ENCODE measurements at places on chromosomes 3 and 15.

- DNase-seq = no peak
Observed at GRCh38 chr3:50230794-50231125, 5.2 kb upstream of the GNAI2 start.

GRCh38 chr3:195147649-195148080, 123.3 kb downstream of the XXYLT1 start:
- DNase-seq = no peak

- no peak for DNase-seq
Observed at GRCh38 chr3:12938258-12938711, 96.9 kb upstream of the RPL32 start.

DNA sequence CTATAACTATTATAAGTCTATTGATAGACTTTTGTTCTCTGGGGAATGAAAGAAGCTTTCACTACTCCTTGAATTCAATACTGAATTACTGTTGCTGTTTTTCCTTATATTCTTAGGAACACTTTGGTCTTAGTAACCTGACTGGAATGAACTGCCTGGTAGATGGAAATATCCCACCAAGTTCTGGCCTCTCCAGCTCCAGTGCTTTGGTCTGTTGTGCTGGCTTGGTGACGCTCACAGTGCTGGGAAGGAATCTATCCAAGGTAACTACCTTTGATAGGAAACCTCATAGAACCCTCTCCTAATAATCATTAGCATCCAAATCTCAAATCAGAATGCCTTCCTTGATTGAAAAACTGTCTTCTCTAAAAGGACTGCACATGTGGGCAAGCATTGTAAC, 69.1 kb downstream of the GALK2 start:
- no peak for DNase-seq

- no peak for DNase-seq
Observed at GRCh38 chr3:151814588-151814987, 672 bp downstream of the AADAC start.

DNA sequence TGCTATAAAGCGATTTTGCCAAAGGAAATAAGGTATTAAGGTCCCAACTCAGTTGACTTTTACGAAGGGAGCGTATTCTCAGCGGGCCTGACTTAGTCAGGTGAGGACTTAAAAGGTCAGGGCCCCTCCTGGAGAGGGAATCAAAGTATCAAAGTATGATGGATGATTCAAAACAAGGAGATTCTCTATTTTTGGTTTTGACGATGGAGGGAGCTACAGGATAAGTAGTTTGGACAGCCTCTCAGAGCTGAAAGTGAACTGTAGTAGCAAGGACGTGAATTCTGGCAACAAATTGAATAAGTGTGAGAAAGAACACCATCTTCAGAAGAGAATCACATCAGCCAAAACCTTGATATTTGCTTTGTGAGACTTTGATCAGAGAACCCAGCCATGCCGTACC, 1186.5 kb downstream of the SI start:
- DNase-seq = no peak

- DNase-seq = no peak
Observed at GRCh38 chr3:42653560-42654330, at the start of gene ZBTB47. Gene ZBTB47, plus strand, starts transcription at chr3:42653697. Its CDS starts 4,659 bp downstream, at chr3:42658356.
